ENCODE measurements at places on chromosomes 12 and 14.

DNA sequence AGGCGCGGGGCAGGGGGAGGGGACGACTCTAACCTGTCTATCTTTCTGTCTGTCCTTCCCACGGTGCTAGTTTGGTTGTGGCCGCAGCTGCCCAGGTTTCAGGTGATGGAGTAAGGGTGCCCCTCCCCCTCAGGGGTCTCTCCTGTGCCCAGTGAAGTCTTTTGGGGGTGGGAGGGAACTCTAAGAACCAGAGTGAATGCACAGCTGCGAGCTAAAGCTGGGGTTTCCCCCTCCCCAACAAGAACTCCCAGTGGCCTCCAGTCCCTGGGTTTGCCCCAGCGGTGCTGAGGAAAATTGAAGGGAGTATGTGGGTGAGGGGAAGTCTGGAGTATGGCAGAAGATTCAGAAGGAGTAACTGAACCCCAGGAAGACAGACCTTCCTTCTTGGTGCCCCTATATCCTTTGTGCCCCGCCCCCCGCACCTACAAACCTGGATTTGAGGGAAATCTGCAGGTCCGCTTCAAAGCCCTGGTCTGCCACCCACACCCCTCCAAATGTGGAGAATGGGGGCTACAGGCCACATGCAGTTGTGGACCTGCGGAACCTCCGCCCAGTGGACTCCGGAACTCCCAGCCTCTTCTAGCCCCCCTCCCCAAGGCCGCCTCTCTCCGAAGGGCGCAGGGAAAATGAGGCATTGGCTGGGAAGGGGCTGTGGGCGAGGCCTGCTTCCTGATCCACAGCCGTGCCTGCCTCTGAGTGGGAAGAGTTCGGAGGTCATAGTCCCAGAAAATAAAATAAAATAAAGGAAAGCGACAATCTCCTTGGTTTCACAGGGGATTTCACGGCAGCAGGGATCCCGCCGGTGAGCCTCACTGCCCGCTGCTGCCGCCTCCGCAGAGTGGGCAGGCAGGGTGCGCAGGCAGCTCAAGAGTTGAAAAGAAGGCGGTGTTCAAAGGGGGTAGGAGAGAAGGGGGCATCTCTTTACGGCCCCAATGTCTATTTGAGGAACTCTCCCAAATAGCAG, 3.4 kb upstream of the HOXC9 start:
- no peak for DNase-seq

- no peak for DNase-seq
Observed at GRCh38 chr12:109656743-109657142, 56.9 kb upstream of the FAM222A start.

DNA sequence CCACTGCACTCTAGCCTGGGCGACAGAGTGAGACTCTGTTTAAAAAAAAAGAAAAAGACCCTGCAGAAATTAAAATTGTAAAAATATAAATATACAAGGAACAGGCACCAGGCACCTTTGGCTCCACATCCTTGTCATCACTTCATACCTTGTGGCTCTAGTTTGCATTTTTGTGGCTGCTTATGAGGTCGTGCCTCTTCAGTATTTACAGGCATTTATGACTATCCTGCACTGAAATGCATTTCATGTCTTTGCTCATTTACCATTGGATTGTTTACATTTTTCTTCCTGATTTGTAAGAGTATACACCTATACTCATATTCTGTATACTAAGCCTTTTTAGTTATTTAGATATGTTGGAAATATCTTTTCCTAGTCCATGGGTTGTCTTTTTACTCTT, 20.1 kb downstream of the BICD1 start:
- peak; percentile 79 for DNase-seq

- no peak for DNase-seq
Observed at GRCh38 chr14:104350463-104351185, 212.2 kb downstream of the KIF26A start.

GRCh38 chr12:127479256-127479655, 787.7 kb upstream of the TMEM132C start:
- DNase-seq, result no peak

DNA sequence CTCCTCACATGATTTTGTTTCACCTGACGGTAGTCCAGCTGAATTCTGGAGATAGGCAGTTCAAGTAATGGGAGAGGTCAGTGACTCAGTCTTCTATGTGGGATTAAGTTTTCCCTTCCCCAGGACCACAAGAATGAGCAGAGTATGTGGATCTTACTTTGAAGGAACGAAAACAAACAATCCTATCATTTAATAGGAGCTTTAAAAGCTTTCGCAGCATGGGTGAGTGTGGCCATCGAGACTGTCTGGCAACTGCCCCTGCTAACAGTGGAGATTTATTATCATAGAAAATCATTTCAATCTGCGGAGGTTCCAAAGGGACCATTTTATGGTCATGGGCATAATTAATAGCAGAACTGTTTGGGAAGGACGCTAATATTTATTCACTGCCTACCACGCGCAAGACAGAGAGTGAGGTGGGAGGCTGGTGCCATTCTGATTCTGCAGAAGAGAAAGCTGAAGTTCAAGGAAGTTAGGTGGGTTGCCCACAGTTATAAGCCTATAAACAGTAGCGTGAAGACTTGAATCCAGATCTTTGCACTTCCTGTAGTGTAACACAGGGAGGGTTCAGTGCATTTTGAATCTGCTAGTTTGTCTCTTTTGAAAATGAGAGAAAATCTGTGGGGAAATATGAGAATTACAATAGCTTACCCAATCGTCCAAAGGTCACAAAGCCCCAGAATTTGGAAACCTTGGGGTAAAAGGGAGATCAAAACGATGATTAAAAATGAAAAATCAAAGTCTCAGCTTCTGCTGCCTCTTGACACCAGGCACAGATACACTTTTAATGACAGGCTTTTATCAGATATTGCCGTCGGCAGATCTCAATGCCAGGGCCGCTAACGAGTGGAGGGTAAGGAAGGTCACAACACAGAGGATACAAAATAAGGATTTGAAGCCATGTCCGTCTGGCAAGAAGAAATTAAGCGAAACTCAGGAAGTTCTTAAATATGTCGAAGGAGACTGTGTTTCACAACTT, 209.6 kb downstream of the CRADD start:
- peak; percentile 83 for DNase-seq

DNA sequence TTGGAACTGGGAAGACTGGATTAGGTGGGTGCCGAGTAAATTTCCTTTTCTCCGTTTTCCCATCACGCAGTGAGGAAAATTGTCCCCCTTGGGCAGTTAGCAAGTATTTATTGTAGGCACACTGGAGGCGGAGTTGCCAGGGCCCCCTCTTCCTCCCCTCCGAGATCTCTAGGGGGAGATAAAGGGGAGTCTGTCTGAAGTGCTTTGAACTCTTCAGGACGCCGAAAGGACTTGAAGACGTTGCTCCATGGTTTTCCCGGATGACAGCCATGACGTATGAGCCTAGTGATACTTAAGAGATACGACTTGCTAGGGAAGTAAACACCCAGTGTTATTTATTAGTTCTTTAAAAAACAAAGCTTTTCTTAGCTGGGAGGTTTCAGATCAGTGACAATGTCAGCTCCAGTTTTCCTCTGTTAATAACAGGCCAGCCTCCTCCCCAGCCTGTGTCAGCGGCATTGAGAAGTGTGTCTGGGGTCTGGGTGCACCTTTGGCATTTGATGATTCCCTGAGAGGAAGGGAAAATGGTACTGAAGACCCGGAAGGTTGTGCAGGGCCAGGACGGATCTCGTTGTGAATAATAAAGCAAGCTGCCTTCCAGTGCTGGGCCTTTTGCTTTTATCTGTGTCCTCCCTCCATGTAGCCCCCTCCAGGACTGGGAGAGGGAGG, 78.7 kb downstream of the TSPAN9 start:
- DNase-seq, result no peak

- no peak for DNase-seq
Observed at GRCh38 chr12:18363321-18363720, 102.0 kb downstream of the PIK3C2G start.

- DNase-seq, result peak; percentile 94
Observed at GRCh38 chr12:110001596-110001995, 2.4 kb downstream of the ANKRD13A start.

DNA sequence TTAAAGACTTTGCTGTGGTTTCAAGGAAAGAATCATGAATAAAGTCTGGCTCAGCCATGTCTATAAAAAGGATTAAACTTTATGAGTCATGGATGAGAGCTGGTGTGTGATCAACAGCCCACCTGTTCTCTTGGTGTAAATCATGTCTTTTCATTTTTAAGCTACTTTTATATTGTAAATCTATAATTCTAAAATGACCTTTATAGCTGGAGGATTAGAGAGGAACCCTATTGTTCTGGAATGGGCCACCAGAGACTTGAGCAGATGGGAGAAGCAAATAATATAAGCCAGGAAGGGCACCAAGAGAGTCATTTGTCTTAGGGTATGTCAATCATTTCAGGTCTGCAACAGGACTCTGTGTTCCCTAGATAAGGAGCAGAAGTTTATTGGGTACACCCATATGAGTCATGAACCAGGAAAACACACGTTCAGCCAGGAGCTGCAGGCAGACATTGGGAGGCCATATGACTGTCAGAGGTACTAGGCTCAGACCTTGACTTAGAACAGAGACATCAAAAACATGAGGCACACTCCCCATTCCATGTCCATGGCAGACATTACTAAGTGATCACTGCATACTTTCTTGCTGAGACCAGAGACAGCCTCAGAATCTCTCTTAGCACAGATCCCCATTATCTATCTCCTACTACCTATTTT, 49.3 kb downstream of the NDUFA12 start:
- peak; percentile 40 for DNase-seq

DNA sequence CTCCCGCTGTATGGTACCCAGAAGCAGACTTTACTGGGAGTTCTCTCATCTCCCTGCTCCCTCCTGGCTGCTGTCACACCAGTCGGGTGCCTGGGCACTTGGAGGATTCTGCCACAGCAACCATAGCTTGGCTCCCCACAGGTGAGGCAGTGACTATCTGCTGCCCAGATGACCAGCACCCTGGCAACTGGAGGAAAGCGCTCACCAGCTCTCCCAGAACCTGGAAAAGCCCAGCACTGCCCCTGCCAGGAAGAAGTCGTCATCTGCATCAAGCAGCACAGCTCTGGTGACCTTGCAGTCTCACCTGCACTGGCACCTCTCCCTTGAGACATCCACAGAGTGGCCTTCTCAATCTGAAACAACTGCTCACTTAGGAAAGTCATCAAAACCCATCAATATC, 31.9 kb upstream of the TC2N start:
- no peak for DNase-seq

DNA sequence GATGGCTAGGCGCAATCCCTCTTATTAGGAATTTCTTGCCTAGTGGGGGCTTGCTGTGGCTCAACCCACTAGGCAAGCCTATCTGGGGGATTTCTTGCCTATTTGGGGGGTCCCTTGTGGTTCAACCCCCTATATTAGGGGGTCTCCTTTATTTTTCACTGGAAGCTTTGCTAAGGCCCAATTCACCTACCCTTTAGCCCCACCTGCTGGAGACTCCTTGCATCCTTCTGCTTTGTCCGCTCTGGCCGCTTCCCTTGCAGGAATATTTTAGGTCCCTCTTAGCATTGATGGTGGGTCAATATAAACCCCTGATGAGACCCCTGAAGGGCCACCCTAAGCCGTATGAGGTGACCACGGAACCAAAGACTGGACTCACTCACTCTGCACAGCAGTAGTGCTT, 1552.1 kb downstream of the AACS start:
- no peak for DNase-seq

DNA sequence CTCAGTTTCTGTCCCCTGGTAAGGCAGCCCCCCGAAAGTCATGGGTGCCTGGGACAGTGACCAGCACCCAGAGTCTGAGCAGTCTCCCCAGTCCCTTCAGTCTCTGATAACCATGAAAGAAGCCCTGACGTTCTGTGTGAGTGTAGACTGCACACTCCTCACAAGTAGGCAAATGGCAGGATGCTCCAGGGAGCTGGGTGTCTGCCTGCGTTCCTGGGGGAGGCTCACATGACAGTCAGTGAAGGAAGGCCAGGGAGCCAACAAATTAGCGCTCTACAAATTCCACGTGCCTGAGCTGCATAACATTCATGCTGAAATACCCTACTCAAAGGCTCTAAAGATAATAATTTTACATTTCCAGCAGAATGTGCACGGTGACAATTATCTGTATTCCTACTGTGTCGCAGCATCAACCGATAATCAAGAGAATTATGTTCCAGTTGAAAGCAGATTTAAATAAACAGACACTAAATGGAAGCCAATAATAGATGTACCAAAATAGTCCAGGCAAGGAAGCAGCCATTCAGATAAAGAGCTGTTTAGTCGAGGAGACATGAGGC, 56.3 kb downstream of the ASCL1 start:
- DNase-seq, result no peak

All from EL (cell line).